ENCODE measurements at places on chromosomes 7 and 10. TPM values are rescaled to one million over a fixed set of nuclear protein-coding genes. Genes with fewer than 3 reads are reported as not detected.

The WAPL gene
- total RNA-seq: 31.2 TPM

DNA sequence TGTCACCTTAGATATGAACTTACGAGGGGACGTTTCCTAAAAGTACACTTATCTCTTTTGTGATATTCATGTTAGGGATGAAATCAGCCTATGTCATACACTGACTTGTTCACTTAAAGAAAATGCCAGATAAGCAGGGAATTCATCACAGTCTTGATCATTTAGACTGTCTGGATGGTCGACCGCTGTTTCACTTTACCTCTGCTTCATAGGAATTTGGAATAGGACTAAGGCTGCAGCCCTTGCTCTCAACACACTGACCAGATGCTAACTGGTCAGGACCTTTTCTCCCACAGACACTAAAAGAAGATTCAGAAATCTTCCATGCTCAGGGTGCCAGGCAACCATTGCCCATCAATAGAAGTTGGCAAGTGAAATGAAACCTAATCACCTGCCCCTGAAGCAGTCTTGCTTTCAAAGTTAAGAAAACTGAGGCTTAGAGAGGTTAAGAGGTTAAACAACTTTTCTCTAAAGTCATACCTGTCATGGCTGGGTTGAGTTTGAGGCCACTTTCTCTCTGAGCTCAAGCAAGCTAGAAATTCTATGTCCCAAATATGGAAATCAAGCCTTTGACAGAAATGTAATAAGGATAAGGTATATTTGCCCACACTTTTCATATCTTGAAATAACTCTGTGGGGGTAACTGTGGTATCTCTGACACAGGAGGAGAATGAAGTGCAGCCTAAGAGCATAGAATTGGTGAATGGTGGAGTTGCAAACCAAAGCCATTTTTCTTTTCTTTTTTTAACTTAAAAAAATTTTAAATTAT lies 77.1 kb downstream of the MAP3K8 start:
- DNase-seq: no peak

DNA sequence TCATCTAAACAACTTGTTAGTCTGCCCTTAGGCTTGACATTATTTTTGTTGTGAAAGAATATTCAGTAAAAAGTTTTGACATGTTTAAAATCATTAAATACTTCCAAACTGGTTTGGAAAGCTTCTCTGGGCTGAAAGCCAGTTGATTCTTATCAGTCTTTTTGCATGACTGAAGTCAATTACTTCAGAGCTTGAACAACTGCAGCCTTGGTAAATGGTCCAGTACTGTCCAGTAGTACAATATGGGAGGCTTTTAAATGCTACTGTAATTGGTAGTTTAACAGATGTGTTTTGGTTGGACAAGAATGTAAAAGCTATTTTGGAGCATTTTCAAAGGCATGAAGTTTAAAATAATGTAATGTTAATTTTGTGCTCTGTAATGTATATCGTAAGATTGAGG lies 103.4 kb downstream of the SDK1 start:
- no peak for DNase-seq

The PIK3CG gene
- total RNA-seq: 8.0 TPM

DNA sequence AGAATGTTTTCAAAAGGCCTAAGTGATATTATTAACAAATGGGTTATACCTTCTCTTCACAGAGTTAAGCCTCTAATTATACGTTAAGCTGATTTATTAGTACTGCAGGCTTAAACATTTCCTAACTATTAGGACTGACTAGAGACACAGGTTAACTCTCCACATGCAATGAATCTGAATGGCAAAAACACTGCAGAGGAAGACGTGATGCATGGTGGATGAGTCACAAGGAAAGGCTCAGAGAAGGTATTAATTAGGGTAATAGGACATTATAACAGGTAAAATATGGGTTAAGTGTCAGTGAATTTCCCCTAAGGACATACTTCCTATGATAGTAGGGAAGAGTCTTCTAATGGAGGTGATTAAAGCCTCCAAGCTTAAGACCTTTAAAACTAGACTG lies 24.7 kb upstream of the SEM1 start:
- no peak for DNase-seq

DNA sequence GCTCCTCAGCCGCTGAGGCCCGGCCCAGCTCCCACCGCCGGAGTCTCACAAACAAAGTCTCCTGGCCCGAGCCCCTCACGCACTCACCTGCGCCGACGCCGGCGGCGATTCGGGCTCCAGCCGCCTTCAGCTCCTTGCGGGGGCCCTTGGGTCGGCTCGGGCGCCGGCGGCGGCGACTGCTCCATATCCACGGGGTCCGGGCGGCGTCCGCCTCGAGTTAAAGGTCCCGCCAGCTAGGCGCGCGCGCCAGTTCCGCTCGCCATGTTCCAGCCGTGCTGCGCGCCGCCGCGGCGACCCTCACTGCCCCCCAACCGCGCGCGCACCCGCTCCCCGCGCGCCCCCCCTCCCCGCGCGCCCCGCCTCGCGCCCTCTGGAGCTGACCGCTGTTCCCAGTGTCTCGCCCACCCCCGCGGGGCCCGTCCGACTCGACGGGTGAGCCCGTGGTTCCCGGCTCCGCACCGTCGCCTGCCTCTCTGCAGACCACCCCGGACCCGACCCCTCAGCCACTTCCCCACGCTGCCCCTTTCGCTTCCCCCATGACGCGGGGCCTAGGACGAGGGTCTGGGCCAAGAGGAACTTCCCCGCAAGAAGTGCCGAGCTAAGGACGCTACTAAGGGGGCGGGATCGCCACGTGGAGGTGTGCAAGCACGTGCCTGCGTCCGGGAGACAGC lies 396.1 kb downstream of the ZNF33B start:
- no peak for DNase-seq

DNA sequence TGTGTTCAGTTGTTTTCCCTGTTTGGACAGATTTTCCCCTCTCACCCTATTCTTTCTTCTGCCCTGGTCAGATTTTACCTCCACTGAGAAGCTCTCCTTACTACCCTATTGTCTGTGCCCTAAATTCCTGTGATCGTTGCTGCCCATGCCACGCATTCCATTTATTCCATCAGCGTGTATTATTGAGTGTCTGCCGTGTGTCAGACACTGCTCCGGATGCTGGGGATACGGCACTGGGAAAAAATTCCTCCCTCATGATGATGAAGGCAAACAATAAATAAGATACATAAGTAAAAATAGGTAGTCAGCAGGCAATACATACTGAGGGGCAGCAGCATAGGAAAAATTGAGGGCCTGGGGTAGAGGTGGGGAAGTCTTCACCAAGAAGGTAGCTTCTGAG lies 86.8 kb downstream of the FANK1 start:
- no peak for DNase-seq

GRCh38 chr7:45187946-45188411 lies 30.4 kb downstream of the RAMP3 start:
- DNase-seq: no peak

The MCM10 gene
- 30.7 TPM for total RNA-seq

DNA sequence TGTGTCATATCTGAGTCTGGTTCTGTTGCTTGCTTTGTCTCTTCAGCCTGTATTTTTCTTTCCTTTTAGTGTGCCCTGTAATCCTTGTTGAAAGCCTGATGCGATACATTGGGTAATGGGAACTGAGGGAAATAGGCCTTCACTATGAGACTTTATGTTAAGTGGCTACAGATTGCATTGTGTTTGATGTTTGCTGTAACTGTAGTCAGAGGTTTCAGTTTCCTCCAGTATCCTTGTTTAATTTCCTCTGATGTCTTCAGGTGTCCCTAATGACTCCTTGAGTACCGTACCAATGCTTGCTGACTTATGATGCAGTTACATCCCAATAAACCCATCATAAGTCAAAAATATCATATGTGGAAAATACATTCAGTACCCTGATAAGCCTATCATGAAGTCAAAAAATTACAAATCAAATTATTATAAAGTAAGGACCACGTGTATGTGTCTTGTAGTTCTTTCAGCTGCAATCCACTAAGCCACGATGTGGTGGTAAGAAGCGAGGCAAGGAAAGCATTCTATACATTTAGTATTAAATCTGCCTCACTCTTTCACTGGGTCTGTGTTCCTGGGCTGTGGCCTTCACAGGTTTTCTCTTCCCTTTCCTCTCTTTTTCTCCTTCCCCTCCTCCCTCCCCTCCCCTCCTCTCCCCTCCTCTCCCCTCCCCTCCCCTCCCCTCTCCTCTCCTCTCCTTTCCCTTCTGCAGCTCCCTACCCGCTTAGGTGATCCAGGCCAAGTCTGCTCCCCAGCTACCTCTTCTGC lies 13.3 kb upstream of the GIMAP6 start:
- no peak for DNase-seq

GRCh38 chr10:72089618-72090017 lies 1.3 kb upstream of the SPOCK2 start:
- no peak for DNase-seq

The SNX13 gene
- 10.8 TPM for total RNA-seq

DNA sequence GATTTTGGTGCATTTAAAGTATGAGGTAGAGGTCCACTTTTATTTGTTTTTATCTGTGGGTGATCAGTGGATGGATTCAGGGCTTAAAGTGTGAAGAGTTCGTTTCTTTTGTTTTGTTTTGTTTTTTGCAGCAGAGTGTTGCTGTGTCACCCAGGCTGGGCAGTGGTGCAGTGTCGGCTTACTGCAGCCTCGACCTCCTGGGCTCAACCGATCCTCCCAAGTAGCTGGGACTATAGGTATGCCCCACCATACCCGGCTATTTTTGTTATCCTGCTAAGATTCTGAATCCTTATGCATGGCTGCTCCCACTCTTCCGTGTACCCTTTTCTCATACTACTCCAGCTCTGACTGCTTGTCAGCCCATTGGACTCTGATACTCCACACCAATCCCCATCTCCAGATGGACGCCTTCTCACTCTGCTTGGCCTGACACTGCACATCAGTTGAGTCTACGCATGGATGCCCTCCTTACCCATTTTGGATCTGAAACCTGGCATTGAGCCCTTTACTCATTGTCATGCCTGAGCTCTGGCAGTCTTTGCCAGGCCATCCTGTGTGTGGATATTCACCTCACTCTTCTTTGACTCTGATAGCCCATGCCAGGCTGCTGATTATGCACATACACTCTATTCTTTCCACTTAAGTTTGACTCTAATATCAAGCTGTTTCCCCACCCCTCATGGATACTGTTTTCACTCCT lies 119.5 kb downstream of the CCSER2 start:
- no peak for DNase-seq

The C10orf71 gene
- not detected for total RNA-seq

- DNase-seq: no peak
These were observed 18.1 kb downstream of the CCDC126 start for GRCh38 chr7:23615331-23615730.

GRCh38 chr10:111579473-111579872 lies 502.6 kb downstream of the ADRA2A start:
- no peak for DNase-seq
